ENCODE measurements at places on chromosomes 13 and 19.

DNA sequence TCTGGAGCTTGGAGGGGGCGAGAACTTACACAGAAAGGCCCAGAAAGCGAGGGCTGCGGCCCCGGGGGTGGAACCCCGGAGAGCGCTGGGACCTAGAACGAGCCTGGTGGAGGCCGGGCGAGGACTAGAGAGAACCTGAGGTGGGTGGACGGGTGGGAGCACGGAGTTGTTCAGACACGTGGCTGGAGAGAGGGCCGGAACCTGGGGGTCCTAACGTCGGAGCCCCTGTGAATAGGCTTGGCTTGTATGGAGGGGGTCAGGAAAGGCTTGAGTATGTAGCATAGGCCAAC, 383 bp downstream of the ZNF581 start:
- no peak for DNase-seq

- no peak for DNase-seq
These were observed 22.9 kb upstream of the MEDAG start for GRCh38 chr13:30882996-30883766.

GRCh38 chr13:101529422-101529821, 76.9 kb downstream of the ITGBL1 start:
- no peak for DNase-seq

GRCh38 chr13:35994131-35994966, 136.8 kb downstream of the DCLK1 start:
- DNase-seq = no peak

DNA sequence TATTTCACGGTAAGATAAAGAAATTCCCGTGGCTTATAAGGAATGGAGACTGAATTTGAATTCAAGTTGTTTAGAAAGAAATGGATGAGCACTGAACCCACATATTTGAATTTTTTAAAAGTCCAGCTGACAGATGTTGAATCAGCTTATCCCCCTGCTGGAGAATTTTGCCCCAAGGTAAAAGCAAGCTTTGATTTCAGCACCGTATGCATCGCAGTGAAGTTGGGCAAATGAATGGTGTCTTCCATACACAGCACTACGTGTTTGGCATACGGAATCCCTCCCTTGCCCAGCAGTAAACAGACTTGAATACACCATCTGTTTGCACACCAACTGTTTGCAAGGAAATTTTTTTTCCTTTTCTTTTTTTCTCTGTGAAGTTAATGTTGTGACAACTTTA, 77.5 kb upstream of the PEG3 start:
- DNase-seq = no peak

DNA sequence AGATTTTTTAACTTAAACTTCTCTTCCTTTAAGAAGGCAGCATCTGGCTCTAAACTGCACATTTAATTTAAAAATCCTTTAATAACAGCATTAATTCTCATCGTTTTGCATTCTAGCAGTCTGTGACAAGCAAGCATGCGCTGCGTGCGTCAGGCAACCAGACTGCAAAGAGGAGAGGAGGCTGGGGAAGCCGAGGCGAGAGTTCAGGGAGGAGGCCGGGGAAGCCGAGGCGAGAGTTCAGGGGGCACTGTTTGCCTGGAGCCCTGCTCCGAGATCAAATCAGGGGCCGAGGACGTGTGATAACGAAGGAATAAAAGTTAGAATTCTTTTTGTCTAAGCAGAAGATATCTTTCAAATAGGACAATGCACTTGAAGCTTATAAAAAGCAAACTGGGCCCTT, 435.7 kb downstream of the EFNB2 start:
- DNase-seq = no peak

- DNase-seq = peak; percentile 51
These were observed 2.4 kb downstream of the GADD45B start for GRCh38 chr19:2478278-2478755.

GRCh38 chr19:54429545-54430227, 14.4 kb downstream of the TTYH1 start:
- DNase-seq = no peak

- DNase-seq = peak; percentile 80
These were observed 25.4 kb upstream of the GPR12 start for GRCh38 chr13:26785838-26786630.

DNA sequence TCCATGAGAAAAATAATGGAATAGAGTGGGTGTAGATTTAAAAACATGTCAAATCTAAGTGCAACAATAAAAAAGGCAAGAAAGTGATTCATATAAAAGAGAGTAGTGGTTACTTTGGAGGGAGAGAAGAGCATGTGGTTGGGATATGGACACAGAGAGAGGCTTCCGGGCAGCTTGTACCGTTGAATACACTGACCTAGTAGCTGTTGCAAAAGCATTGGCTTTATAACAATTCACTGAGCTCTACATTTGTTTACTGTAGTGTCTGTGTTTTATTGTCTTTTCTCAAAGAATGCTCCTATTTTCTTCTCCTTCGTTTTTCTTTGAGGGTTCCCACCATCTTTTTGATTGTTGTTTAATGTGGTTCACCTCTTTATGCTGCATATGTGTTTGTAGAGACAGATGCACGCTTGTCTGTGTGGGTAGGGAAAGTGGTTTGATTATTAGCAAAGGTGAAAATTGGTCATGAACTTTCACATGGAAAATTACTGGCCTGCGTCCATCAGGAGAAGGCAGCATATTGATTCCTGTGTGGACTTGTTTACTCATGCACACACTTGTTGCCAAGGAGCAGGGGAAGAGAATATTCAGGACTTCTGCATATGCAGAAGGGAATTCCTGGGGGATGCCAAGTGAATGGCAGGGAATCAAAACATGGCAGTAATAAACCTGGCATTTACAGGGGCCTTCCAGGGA, 29.9 kb upstream of the IRS2 start:
- no peak for DNase-seq

GRCh38 chr13:113367771-113368170, 3.8 kb upstream of the GRTP1 start:
- no peak for DNase-seq

DNA sequence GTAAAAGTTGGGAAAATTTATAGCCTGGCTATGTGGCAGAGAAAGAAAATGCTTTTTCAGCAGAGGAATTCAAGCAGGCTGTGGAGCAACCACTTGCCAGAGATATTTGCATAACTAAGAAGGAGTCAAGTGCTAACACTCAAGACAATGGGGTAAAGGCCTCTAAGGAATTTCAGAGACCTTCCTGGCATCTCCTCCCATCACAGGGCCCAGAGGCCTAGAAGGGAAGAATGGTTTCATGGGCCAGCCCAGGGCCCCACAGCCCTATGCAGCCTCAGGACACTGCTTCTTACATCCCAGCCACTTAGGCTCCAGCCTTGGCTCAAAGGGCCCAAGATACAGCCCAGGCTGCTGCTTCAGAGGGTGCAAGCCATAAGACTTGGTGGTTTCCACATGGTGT, 14.3 kb downstream of the SLC15A1 start:
- no peak for DNase-seq

DNA sequence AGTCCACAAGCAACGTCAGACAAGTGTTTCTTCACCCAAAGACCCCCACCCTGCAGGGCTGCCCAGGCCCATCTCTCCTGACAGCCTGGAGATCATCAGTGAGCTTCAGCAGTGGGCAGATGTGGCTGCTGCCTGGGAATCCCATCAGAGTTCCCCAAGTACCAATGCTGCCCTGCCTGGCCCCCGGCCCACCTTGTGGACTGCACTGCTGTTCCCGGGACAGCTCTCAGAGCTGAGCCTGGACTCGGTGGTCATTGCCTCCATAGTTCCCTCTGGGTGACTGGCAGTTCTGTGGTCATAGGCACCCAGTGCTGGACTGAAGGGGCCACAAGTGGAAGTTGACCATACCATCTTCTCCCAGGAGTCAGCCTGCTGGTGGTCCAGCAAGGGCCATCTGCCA, 24.5 kb upstream of the ZNF492 start:
- no peak for DNase-seq

DNA sequence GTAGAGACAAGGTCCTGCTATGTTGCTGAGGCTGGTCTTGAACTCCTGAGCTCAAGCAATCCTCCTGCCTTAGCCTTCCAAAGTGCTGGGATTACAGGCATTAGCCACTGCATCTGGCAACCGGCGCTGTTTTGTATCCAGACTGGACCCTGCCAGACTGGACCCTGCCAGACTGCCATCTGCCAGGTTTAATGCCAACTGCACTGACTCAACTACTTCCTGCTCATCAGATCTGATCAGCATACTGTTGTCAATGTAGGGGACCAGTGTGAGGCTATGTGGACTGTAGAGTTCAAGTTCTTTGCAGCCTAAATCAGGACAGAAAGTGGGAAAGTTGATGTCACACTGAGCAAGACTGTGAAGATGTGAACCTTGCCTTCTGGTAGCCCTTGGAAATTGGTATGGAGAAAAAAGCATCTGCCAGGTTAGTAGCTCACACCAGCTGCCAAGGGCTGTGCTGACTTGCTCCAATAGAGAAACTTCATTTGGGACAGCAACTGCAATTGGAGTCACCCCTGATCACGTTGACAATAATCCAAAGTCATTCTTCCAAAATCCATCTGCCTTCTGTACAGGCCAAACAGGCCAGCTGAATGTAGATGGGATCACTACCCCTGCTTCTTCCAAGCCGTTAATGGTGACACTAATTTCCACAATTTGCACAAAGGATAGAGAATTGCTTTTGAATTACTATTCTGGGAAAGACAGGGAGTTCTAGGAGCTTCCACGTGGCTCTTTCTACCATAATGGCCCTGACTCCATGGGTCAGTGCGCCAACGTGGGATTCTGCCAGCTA, 36.8 kb upstream of the ATP1A3 start:
- DNase-seq = no peak

DNA sequence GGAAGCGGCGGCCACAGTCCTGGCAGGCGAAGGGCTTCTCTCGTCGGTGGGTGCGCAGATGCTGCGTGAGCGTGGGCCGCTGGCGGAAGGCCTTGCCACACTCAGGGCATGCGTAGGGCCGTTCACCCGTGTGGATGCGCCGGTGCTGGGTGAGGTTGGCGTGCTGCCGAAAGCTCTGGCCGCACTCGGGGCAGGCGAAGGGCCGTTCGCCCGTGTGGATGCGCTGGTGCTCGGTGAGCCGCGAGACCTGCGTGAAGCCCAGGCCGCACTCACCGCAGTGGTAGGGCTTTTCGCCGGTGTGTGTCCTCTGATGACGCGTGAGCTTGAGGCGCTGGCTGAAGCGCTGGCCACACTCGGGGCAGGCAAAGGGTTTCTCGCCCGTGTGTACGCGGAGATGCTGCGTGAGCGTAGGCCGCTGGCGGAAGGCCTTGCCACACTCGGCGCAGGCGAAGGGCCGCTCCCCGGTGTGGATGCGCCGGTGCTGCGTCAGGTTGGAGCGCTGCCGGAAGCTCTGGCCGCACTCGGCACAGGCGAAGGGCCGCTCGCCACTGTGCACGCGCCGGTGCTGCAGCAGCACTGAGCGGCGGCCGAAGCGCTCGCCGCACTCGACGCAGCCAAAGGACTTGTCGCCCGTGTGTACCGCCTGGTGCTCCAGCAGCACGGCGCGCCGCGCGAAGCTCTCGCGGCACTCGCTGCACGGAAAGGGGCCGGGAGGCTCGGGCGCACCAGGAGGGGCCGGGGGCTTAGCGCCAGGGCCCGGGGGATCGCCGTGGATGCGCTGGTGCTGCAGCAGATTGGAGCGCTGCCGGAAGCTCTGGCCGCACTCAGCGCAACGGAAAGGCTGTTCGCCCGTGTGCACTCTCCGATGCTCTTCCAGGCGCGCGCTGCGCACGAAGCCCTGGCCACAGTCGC, 4.0 kb upstream of the UBE2M start:
- no peak for DNase-seq

DNA sequence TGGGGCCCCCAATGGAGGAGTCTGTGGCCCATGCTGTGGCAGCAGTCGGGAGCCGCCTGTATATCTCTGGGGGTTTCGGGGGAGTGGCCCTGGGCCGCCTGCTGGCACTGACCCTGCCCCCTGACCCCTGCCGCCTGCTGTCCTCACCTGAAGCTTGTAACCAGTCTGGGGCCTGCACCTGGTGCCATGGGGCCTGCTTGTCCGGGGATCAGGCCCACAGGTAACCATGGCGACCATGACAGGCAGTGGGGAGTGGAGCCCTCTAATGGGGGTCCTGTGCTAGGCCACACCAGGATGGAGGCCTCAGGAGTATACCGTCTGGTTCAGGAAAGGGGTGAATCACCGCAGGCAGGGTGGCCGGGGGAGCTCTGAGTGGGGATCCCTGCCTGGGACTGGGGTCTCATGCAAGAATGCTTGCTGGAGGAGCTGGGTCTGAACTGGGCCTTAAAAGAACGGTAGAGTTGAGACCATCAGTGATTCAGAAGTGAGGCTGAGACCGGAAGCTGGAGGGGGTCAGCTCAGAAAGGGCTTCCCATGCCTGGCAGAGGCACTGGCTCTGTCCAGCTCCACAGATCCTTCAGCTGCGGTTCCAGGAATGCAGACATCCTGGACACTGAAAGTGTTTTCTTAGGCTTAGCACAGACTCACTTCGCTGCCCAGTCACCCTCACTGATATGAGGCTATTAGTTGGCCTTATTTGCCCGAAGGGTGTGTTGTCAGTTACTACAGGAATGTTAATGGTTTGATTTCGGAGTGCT, 29.1 kb downstream of the CNFN start:
- DNase-seq = no peak

GRCh38 chr19:34459614-34460013, 21.9 kb upstream of the WTIP start:
- DNase-seq = no peak

- no peak for DNase-seq
These were observed 119.7 kb downstream of the COL4A2 start for GRCh38 chr13:110426735-110427134.

DNA sequence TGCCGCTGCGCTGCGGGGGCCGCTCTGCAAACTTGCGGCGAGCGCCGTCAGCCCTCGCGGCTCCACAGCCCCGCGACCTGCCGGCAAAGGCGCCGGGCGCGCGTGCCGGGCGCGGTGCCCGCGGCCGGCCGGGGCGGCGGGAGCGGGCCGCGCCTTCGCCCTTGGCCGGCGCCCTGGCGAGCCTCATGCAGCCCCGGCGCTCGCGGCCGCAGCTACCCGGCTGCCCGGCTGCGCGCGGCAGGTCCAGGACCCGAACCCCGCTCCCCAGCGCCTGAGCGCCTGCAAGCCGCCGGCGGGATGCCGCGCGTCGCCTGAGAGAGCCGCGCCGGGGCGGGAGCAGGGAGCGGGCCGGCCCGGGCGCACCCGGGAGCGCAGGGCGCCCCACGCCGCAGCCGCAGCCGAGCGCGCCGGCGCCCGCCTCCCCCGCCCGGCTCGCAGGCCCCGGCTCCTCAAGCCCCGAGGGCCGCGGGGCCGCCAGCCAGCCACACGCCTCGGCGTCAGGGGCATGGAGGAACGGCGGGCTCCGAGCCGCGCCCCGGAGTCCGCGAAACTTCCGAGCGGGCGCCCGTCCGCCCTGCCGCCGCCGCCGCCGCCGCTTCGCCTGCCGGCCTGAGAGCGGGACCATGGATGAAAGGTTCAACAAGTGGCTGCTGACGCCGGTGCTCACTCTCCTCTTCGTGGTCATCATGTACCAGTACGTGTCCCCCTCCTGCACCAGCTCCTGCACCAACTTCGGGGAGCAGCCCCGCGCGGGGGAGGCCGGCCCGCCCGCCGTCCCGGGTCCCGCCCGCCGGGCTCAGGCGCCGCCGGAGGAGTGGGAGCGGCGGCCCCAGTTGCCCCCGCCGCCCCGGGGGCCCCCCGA, 564 bp downstream of the HS6ST3 start:
- no peak for DNase-seq

All from CD4-positive, alpha-beta T cell treated with Interleukin-1 beta for 1 hour (primary cell).